ENCODE measurements at places on chromosomes 2 and 18. TPM values are rescaled to one million over a fixed set of nuclear protein-coding genes. Genes with fewer than 3 reads are reported as not detected.

- DNase-seq = peak; percentile 41
Observed at GRCh38 chr2:206084870-206085741, 868 bp downstream of the INO80D start.

DNA sequence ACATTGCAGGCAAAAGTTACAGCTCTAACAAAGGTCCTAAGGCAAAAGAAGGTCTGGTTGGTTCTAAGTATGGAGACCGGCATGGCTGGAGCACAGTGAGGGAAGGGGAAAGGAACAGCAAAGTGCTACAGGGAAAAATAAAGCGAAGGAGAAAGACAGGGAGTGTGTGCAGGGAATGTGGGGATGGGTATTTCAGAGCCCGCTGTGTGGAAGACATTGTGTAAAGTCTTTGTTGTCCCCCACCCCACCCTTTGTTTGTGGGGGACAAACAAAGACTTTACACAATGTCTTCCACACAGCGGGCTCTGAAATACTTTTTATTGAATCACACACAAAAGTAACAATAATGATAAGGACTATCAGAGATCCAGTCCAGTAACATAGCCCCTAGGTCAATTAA lies 28.9 kb upstream of the C2orf15 start:
- DNase-seq = no peak

DNA sequence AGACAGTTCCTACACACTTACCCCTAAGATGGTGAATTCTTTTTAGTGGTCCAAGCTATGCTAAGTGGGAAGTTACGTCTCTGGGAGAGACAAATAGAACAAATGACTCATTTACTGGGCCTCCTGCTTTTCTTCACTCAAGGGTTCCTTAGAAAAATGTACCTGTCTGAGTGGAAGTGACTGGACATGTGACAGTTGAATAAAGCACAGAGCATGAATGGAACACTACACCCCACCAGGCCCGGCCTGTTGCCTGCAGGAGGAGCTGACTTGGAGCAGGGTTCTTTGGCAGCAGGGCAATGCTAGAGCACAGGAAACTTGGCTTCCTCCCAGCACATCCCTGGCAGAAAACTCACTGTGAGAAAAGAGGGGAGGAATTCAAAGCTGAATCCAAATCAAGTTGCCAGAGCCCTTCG lies 451.0 kb upstream of the SETBP1 start:
- DNase-seq = peak; percentile 84

GRCh38 chr2:70574618-70575017 lies 21.0 kb upstream of the TGFA start:
- DNase-seq = no peak

DNA sequence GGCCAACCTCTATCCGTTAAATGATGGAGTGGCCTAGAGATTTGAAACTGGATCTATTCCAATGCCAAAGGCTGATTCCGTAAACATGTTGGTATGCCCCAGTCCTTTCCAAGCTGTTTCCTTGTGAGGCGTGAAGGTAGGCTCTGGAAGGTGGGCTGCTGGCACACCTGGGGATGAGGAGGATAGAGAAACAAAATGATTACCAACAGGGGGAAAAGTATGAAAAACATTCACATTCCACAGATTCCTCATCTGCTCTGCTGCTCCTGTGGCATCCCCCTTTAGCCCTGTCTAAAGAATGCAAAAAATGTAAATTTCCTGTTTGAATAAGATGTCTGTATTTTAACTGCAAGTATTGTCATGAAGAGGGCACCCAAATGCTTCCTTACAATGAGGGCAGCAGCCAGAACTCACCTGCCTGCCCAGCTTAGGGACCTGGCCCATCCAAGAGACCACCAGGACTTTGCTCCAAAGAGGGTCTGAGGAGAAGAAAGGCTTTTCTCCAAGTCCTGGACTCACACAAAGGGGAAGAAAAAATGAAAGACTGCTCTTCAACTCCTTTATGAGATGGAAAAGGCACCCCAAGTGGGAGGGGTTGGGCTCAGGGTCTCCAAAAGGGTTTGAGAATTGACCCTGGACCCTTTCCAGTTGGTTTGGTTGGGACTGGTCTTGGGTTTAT lies 132.3 kb upstream of the PELI1 start:
- no peak for DNase-seq

DNA sequence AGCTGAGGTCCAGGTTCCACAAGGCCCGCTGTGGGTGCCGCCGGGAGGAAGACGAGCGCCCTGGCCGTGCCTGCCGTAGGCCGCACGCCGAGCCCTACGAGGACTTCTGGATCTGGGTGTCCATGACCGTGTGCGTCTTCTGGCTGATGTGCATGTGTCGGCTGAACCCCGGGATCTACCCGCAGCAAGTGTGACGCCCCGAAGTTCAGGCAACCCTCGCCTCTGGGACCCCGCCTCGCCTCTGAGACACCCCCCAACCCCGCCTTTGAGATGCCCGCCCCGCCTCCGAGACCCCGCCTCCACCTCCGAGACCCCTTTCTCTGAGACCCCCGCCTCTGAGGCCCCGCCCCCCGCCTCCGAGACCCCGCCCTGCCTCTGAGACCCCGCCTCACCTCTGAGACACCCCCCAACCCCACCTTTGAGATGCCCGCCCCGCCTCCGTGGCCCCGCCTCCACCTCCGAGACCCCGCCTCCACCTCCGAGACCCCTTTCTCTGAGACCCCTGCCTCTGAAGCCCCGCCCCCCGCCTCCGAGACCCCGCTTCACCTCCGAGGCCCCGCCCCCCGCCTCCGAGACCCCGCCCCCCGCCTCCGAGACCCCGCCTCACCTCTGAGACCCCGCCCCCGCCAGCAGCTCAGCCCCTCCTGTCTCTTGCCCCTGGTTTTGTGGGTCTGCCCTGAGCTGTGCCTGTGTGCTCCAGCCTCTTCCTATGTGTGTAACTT lies 3.7 kb downstream of the RTP5 start:
- no peak for DNase-seq

- DNase-seq = no peak
Observed at GRCh38 chr2:28082131-28082530, 191.6 kb downstream of the BABAM2 start.

DNA sequence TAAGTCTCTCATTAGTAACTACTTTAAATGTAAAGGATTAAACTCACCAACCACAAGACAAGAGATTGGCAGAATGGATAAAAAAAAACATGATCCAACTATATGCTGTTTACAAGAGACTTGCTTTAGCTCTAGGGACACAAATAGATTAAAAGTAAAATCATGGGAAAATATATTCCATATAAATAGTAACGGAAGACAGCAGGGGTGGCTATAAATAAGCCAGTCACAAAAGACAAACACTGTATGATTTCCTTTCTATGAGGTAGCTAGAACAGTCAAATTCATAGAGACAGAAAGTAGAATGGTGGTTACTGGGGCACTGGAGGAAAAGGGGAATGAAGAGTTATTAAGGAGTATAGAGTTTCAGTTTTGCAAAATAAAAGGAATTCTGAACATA lies 145.2 kb downstream of the THADA start:
- DNase-seq = no peak

DNA sequence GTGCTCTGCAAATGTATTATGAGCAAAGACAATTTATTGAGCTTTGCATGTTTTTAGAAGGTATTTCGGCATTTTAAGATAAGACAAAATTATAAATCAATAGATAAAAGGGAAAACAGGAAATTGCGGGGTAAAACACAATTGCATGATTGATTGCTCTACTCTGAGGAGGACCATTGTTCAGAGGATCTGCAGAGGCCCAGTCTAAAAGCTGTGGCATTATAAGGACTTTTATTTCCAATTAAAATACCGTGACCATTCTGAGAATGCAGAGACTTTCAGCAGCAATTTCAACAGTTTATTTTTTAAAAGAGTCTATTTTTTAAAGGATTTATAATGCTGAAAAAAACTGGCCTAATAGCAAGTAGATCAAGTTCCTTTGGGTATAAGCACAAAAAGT lies 62.0 kb downstream of the TPGS2 start:
- DNase-seq = no peak

DNA sequence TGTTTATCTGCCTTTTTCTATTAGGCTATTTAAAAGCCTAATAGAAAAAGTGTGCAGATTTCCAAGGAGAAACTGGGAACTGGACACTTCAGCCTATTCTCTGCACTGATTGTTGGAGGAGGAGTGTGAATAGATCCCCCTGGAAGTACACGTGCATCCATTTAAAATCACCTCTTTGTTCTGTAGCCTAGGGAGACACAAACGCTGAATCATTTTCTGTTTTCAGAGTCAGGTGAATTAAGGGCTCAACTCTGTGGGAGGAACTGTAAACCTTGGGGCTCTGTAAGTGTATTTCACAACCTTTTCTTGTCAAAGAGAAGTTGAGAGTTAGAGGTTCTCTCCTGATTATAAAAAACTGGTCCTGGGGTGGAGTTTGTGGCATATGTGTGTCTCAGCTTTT lies 159.7 kb downstream of the SPAG16 start:
- no peak for DNase-seq

DNA sequence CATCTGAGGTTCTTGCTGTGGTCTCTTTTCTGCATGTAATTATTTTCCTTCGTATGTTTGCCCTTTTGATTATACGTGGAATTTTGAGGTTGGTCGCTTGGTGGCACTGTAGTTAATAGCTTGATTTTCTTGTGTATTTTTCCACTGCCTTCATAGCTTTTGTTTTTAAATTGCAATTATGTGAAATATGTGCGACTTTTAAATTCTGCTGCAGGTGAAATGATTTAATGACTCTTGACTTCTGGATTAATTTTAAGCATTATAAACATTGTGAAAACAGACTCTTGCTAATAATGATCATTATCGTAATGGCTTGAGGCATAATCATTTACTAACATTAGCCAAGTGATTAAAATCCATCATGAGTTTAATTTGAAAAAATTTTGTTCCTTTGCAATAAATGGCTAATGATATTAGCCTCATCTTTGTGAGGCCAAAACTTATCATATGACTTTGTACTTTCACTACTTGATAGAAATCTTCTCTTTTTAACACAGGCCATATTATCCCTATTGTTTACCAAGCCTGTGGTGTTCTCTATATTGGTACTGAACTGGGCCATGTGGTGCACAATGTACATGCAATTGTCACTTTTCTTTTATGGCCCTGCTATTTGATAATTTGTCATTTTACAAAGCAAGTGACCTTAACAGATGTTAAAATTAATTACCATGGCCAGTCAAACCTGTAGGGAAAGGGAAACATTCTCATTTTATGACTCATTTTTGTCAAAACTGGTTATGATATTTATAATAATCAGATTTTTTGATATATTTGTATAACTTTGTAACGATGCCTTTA lies 62.8 kb upstream of the NEUROD1 start:
- peak; percentile 36 for DNase-seq

- no peak for DNase-seq
Observed at GRCh38 chr2:222950638-222951285, 89.9 kb downstream of the ACSL3 start.

- no peak for DNase-seq
Observed at GRCh38 chr2:176833671-176834070, 378.9 kb upstream of the HNRNPA3 start.

DNA sequence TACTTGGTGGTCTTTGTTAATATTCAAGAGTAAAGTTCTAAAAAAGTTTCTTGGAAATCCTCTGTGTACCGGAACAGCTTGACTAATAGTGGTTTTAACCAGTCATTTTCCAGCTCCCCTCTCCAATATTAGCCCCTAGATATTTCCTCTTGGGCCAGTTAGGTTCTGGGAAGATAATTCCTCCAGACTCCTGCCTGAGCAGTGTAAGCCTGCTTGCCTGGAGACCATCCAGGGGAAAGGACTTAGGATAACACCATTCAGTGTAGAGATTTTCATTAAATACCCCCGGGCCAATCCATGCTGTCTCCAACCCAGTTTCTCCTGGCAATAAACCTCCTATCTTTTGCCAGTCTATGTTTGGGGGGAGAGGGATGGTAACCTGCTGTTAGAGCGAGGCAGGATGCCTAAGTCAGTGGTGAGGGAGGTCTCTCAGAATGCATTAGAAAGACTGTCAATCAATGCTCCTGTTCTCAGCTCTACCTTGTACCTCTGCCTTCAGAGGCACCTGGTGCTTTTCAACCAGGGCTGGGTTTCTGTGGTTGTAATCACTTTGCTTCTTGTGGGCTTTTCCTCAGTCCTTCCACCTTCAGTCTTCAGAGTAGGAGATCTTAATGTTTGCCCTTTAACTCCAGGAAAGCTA lies 186.4 kb downstream of the RNF152 start:
- no peak for DNase-seq

DNA sequence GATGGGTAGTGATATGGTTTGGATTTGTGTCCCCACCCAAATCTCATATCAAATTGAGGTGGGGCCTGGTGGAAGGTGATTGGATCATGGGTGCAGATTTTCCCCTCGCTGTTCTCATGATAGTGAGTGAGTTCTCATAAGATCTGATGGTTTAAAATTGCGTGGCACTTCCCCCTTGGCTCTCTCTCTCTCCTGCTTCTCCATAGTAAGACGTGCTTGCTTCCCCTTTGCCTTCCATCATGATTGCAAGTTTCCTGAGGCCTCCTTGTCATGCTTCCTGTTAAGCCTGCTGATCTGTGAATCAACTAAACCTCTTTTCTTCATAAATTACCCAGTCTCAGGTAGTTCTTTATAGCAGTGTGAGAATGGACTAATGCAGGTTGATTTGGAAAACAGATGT lies 223.2 kb upstream of the APCDD1 start:
- no peak for DNase-seq

- DNase-seq = no peak
Observed at GRCh38 chr2:173762864-173763263, 202.3 kb downstream of the SP3 start.

GRCh38 chr18:336713-337112 lies 68.9 kb upstream of the THOC1 start:
- no peak for DNase-seq

GRCh38 chr2:156435718-156436496 lies at the start of gene GPD2:
GPD2 (plus strand) TSS chr2:156436379; CDS start chr2:156476106, 39,727 bp downstream.
- DNase-seq = peak; percentile 95

The WNT6 gene
- total RNA-seq = 1.8 TPM

The ALKAL2 gene
- total RNA-seq = 0.80 TPM

The MEP1B gene
- not detected for total RNA-seq

The RAD51AP2 gene
- 0.18 TPM for total RNA-seq

The MAP4K3 gene
- 31.2 TPM for total RNA-seq

The ZNF804A gene
- total RNA-seq = 0.09 TPM

The KCNK3 gene
- 30.9 TPM for total RNA-seq

The GAL3ST2 gene
- 0.44 TPM for total RNA-seq

Data from left cardiac atrium (tissue), 4 donors.